GM13976 (cell line): ENCODE measurements at places on chromosomes 11 and 22.

DNA sequence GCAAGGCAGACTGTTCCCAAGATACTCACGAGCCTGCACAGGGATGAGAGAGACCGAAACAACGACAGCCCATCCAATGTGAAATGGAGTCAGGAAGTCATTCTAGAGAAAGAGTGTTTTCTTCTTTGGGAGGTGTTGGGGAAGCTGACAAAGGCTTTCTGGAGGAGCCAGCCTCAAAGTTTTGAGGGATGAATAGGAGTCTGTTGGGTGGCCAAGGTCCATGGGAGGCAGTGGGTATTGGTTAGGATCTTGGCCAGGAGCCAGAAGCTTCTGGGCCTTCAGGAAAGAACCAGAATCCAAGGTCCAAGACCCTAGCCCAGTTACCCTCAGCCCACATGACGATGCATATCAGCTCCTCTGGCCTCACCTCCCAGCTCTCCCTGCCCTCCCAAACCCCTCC, 59.9 kb upstream of the SHISAL1 start:
- no peak for DNase-seq

GRCh38 chr11:86184728-86185380, 59.7 kb upstream of the EED start:
- DNase-seq = no peak

DNA sequence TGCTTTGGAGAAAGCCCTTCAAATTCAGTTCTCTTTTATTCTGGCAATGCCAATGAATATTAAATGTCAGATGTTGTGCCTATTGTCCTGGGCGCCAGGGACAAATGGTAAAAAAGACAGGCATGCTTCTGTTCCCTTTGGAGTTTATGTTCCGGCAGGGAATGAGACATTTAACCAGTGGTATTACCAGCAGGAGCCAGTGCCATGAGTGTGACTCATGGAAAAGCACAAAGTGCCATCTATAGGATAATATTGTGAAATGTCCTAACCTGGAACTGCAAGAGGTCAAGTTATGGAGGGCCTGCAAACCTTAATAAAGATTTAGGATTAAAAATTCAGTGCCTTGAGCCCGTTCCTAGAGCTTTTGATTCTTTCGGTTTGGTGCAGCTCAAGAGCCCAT, 39.5 kb downstream of the REXO2 start:
- no peak for DNase-seq

DNA sequence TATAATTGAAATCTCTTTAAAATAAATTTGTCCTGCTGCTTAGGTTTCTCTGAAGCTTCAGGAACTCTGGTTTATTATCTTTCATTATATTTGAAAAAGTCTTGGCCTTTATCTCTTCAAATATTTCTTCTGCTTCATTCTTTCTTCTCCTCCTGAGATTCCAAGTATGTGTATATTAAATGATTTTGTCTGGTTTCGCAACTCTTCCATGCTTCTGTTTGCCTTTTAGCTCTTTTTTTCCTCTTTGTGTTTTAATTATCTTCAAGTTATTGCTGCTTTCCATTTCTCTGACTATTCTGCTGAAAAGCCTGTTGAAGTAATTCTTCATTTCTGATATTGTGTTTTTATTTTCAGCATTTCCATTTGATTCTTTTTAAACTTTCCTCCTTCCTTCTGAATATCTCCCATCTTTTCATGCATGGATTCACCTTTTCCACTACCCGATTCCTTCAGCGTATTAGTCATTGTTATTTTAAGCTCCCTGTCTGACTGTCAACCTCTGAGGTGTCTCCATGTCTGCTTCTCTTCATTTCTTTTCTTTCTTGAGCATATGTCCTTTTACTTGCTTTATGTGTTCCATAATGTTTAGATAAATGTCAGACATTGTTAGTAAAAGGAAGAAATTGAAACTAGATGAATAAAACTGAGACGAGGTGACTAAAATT, 46.6 kb upstream of the CTSC start:
- no peak for DNase-seq

DNA sequence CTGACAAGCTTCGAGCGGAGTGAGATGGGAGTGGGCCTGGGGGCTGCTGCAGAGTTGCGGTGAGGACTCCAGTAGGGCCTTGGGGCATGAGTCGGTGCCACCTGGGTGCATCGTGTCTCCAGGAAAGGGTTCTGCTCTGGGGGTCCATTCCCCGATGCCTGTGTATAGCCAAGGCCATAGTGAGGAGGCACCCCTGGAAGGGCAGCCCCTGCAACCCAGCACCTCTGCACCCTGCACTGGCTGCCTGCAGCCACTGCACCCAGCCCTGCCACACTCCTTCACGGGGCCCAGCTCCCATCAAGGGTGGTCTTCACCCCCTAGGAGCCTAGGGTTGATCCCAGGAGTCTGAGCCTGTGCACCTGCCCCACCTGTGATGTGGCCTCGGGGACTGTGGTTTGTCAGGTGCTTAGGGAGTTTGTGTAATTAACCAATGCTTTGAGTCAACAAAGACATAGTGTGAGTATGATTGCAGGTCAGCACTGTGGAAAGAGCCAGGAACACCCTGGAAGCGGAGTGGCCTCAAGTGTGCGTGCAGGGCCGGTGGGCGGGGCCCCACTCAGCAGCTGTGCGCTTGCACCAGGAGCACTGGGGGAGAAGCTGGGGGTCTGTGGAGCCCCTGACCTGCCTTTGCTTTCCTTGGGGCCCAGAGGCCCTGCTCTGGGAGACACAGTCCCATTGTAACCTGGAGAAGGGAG, 1299.3 kb downstream of the BRD1 start:
- no peak for DNase-seq
